Erythroblast (primary cell): ENCODE measurements at places on chromosomes 1 and 21.

- DNase-seq: no peak
These were observed 12.8 kb downstream of the THEMIS2 start for GRCh38 chr1:27885114-27885528.

- DNase-seq: no peak
These were observed 51.1 kb upstream of the GRIK3 start for GRCh38 chr1:37085393-37085792.

- DNase-seq: no peak
These were observed 161.2 kb downstream of the NCAM2 start for GRCh38 chr21:21159253-21159899.

DNA sequence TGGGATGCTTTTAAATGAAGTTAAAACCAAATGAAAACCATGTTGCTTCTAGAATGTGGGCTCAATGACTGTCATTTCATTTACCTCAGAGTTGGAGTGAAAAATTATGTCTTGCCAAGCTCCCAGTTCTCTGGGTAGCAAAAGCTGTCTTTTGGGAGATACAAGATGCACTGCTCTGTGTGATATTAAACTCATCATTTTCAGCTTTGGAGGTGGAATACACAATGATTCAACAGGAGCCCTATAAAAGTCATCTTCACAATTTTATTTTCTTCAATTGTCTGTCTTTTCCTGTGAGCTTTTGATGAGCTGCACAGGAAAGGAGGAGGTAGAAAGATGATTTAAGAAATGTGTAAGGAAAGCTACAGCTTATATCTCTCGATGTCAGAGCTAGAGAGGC, 120.3 kb upstream of the SPATA6 start:
- no peak for DNase-seq

DNA sequence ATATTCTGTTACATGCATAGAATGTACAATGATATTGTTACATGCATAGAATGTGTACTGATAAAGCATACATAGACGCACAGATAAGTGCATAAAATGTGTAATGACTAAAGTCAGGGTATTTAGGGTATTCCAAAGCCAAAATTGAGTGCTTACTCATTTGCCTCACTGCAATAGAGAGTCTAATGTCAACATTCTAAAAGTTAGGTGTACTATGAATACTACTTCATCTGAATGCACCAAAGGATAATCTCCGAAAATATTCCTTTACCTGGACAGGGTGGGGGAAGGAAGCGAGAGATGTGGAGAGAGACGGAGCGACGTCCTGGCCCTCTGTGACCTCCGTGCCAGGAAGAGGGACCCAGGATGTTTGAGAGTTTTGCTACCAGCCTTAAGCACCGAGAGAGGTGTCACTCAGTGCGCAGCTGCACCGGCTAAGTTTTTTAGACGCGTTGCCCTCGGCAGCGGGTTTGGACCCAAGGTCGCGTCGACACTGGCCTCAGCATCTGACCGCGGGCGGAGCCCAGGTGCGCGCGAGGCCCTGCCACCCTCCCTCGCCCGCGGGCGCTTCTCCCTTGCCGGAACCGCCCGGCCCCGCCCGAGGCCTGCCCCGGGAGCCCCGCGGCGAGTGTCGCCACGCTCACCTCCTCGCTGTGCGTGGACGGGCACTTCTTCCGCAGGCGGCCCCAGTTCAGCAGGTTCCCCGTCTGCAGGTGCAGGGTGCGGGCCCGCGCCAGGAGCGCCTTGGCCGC, 660 bp downstream of the GCLM start:
- peak; percentile 71 for DNase-seq

- no peak for DNase-seq
These were observed 40.8 kb downstream of the RGL1 start for GRCh38 chr1:183845681-183846080.

- no peak for DNase-seq
These were observed 6.3 kb upstream of the EXO1 start for GRCh38 chr1:241841691-241842090.

DNA sequence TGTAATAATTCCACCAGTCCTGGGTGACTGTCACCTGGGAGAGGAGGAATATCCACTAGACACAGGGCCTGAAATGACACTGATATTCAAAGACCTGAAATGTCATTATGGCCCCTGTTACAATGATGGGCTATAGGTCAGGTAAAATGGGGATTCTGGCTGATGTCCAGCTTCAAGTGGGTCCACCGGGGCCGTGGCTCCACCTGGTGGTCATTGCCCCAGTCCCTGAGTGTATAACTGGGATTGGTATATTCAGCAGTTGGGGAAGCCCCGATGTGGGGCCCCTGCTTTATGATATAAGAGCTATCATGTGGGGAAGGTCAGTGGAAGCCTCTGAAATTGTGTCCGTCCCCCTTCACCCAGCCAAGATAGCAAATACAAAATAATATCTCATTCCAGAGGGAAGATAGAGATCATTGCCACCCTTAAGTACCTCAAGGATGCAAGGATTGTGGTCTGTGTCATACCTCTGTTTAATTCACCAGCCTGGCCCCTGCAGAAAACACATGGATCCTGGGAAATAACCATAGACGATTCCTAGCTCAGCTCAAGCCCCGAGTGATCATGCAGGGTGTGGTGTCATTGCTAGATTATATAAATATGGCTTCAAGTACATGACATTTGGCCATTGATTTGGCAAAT, 19.4 kb downstream of the PLEKHO1 start:
- peak; percentile 80 for DNase-seq
